ENCODE measurements at places on chromosomes 2 and 18.

DNA sequence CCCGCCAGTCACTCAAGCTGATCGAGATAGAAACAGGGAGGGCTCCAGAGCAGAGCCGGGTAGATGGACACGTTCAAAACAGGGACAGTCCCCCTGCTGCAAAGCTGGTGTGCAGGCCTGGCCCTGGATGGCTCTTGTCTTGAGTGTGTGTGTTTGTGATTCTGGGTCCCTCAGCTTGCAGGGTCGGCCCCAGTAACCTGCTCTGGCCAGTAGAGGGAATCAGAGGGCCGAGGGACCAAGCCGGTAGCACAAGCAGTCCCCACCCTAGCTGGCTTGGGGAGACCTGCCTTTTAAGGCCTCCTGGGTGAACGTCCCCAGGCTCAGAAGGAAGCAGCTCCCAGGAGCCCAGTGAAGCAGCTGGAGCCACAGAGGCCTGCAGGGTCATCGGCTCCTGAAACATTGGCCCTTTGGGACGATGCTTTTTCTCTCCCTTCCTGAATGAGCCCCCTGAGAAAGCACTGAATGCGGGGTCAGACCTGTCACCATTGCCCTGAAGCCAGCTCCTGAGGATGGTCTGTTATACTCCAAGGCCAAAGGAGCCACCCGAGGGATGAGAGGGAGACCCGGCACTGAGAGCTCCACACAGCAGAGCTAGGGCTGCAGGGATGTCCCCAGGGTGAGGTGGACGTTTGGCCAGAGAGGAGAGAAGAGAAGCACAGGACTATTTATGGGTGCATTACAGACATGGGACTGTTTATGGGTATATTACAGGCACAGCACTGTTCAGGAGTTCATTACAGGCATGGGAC lies 15.4 kb upstream of the MLPH start:
- DNase-seq: no peak

GRCh38 chr2:171999161-171999560 lies 592 bp upstream of the METAP1D start:
- DNase-seq: no peak

DNA sequence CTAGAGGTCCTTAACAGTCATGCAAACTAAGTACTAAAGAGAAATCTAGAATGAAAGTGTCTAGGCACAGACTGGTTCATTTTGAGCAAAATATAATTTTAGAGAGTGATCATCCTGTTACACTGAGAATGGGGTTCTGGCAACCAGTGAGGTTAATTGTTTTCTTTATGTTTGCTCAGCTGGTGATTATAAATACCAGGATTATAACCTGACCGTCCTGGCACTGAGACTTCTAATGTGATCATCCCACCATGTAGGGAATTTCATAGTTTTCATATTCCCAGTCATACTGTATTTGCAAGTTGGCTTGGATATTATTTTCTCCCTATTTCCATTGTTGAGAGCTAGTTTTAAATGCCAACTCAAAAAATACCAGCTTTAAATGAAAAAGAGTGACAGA lies 852.5 kb upstream of the LRATD1 start:
- no peak for DNase-seq

- DNase-seq: no peak
Measured at GRCh38 chr2:205216580-205216979, 465.7 kb upstream of the NRP2 start.

- no peak for DNase-seq
Measured at GRCh38 chr2:239548451-239548871, 147.6 kb upstream of the HDAC4 start.

DNA sequence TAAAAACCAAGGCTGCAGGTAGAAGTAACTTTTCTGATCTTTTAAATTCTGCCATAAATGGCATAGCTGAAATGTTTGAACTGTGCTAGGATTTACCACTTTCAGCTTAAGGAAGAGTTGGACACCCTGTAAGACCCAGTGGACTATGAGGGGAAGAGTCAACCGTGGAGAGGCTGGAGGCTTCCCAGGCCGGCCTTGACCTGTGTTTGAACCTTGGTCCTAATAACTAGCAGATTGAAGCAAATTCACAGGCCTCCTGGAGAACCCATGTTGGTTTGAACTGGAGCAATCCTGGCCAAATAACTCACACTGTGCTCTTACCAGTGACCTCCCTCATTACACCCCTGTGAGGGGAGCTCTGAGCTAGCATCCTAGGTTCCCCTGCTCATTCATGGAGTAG lies 87.2 kb upstream of the ALPP start:
- DNase-seq: no peak

DNA sequence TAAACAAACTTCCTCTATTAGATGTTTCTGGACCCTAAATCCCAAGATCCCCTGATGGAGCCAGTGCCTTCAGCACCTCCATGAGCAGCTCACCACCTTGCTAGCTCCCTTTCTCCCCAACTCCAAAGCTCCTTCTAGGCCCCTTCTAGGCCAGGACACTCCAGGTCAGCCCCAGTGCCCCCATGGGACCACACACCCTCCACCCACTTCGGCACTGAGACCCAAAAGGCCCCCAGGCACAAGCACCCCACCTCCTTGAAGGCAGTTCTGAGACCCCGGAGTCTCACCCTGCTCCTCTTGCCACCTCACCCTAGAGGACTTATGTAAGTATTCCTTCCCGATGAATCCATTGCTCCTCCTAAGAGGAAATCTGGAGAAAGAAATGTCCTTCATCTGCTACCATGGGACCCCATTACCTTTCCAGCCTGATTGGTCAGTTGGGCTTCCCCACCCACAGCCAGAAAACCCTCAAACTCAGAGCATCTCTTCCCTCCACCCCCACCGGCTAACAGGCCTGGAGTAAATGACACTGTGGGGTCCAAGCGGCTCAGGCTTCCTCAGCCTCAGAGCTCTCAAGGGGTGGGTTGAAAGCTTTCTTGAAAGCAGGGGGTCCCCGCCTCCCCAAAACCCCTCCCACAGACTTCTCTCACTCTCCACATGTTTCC lies 9.8 kb upstream of the ARMC9 start:
- no peak for DNase-seq

GRCh38 chr18:54772056-54772455 lies 56.2 kb upstream of the RAB27B start:
- DNase-seq: no peak

Measured in HL-60 (cell line).